ENCODE measurements at places on chromosomes 7 and 10.

DNA sequence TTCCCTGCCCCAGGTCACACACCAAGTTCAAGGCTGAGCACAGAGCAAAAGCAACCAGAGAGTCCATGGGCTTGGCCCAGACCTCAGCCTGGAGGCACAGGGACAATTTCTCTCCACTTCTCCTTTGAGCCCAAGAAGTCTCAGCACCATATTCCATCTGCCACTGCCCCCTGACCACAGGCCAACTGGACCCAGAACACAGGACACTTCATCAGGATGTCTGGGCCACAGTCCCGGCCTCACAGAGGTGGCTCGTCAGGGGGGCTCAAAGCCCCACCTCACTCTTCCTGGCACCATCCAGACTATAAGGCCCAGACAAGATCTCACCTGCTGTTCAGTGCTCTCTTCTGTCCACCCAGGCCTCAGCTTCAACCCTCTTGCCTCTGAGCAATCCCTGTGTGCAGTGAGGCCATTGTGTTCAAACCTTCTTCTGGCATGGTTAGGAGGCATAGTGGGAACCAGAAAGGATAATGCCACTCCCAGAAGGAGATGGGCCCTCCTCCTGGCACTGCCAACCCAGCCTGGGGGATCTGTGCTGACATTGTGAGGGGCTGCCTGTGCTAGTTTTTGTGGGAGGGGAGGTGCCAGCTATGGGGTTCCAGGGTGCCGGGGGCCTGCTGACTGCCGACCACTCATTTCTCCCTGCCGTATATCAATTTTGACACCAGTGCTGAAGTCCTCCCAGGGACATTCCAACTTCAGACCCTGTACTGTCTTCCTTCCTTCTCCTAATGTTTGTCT lies 49.7 kb upstream of the ANTXRL start:
- DNase-seq = no peak

- peak; percentile 40 for DNase-seq
Observed at GRCh38 chr10:71634531-71635164, 84.9 kb downstream of the C10orf105 start.

DNA sequence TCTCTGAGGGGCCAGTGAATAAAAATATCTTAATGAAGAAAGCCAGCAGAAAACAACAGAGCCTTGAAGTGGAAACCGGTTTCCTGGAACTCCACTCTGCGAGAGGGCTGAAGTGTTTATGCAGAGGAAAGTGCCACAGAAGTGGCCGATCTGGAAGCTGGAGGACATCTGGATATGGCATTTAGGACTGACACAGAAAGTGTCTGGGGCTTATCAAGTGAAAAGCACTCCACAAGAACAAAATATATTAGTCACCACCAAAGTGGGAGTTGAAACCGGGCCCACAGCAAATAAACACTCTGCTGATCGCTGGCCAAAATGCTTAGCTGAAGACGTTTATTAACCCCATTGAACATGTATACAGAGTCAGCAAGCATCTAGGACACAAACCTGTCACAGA lies 7.8 kb downstream of the NOD1 start:
- no peak for DNase-seq

GRCh38 chr7:13037216-13037615 lies 349.8 kb downstream of the ARL4A start:
- DNase-seq = no peak

GRCh38 chr7:3162289-3162688 lies 118.6 kb upstream of the CARD11 start:
- DNase-seq = no peak

GRCh38 chr7:100465702-100466311 lies 1.7 kb upstream of the SPACDR start:
- no peak for DNase-seq

GRCh38 chr10:28494420-28494819 lies 38.5 kb upstream of the WAC start:
- DNase-seq = no peak

- no peak for DNase-seq
Observed at GRCh38 chr7:55964261-55965099, at the start of gene NIPSNAP2. TSS of gene NIPSNAP2 (plus strand) at chr7:55964585. CDS start at chr7:55964610, 25 bp downstream.

DNA sequence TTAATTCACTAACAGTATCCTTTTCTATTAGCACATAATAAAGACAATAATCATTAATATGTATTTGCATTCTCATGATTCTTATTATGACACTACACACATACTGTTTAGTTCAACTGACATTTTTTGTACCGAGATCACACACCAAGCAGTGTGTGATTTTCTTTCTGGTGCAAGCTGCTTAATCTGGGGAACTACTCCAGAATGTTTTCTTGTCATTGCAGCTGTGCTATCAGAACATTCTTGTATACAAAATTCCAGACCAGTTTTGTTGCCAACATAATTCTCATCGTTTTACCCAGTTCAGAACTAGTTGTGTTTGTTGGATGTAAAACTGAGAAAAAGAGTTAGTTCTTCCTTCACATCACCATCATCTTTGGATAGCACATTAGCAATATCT lies 37.4 kb downstream of the VKORC1L1 start:
- DNase-seq = no peak

- no peak for DNase-seq
Observed at GRCh38 chr10:1739751-1740150, 2.4 kb upstream of the ADARB2 start.

DNA sequence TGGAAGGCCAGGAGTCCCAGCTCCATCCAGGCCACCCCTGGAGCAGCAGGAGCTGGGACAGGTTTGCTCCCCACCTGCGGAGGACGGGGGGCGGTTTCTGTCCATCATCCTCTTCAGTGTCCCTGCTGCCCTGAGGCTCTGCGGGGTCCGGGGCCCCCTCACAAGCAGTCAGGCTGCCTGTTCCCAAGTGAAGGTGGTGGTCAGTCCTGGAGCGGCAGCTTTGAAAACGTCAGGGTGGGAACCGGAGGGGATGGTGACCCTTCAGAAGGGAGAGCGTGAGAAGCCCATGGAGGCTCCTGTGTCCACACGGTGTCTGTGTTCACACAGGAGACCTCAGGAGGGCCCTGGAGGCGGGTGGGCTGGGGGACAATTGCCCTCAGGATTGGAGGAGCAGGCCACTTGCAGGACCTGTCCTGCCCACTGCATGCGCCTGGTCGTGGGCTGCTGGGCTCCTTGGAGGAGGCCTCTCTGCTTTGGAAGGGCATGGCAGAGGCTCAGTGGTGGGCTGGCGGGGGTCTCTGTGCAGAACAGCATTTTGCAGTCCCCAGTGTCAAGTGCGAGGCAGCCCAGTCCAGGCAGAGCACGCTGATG lies 49.3 kb upstream of the INPP5A start:
- no peak for DNase-seq

DNA sequence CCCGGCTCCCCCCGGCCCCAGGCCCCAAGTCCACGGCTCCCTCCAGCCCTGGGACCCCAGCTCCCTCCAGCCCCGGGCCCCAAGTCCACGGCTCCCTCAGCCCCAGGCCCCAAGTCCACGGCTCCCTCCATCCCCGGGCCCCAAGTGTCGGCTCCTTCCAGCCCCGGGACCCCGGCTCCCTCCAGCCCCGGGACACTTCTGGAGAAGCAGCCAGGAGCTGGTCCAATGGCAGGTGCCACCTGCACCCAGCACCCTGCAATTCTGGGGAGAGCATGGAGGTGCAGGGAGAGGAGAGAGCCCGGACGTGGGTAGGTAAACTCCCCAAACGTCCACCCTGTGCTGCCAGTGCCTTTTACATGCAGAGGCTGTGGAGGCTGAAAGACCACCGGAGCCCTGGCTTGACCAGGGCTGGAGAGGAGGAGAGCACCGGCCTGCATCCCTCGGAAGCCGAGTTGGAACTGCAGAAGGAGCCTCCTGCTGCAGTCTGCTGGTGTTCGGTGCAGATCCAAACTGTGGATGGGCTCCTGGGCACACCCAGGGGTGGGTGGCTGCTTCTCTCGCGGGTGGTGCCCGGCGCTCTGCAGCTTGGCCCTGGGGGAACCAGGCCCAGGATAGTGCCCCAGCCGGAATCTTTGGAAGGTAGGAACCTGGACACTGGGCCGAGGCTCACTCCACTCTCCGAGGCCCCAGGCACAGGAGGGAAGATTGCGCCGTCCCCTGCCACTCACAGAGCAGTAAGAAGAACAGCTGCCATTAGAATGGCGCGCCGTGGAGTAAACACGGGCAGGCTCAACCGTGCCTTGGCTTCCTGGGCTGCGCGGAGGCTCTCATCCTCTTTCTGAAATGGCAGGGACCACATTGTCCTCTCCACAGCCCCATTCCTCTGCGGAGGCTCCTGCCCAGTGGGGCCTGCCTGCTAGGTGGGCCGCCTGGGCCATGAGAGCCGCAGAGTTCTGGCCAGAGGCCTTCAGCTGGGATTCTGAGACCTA lies 14.7 kb downstream of the SHH start:
- no peak for DNase-seq

DNA sequence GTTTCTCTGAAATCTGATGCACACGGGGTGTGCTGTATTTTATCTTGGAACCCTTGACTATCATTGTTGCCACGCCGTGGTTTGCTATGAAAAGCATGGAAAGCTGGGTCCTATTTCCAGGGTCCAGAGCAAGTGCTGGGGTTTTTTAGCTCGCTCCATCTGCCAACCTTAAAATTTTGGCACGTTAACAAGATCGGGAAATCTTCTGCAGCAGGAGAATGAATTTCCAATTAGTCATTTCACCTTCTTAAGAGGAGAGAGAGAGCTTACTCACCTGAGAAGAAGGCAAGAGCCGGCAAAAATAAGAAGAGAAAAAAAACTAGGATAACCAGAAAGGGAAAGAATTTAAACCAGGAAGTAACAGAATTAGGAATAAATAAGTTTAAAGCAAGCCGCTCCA lies 223.6 kb upstream of the CELF2 start:
- DNase-seq = no peak

DNA sequence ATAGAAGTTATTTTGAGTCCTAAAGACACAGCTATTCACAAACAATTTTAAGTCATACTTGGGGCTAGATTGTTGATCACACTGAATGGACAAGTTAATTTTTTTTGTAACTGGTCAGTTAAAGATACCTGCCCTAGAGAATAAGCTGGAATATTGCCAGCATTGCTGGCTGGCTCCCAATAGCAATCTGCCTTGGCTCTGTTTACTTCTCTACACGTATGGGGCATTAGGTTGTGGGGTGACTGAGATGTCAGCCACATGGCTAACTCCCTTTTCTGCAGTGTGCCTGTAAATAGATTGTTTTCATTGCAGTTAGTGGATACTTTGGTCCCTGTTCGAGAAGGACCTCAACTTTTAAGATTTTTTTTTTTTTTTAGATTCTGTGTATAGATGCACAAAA lies 128.2 kb downstream of the SEMA3E start:
- no peak for DNase-seq

DNA sequence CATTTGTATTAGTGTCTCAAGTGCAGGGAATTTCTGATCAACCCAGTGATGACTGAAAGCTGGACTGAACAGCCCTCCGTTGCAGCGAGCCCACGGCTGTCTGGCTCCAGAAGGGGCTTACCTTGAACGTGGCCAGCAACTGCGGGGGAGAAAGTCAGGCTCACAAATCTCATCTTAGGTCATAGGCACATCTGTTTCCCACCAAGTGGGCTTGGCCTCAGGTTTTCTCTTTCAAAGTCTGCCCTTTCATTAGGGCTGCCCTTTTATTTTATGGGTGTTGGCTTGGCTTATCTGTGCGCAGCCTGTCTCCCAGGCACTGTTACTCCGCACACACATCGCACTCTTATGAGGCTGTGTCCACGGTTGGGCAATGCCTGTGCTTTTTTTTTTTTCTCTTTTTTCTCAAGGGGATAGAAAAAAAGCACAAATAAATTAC lies 178.0 kb downstream of the JCAD start:
- no peak for DNase-seq

DNA sequence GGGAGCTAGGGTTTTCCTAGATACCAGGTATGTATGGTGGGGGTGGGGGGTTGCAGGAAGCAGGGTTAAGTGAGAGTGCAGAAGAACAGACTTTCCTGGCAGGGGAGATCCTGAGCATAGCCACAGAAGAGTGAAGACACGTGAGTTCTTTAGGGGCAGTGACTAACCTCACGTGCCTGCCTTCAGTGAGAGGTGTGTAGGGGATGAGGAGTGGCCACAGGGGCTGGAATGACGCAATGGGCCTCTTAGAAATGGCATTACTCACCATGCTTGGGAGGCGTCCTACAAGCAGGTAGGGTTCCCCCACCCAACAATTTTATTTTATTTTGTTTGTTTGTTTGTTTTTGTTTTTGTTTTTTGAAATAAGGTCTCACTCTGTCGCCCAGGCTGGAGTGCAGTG lies 698.6 kb upstream of the NRP1 start:
- DNase-seq = no peak

- no peak for DNase-seq
Observed at GRCh38 chr7:141660259-141660658, 41.7 kb downstream of the DENND11 start.

GRCh38 chr10:43099928-43100327 lies 23.1 kb downstream of the RET start:
- no peak for DNase-seq

GRCh38 chr10:97711640-97712572 lies 1.6 kb upstream of the MARVELD1 start:
- no peak for DNase-seq

GRCh38 chr10:14456870-14457266 lies 126.1 kb upstream of the FRMD4A start:
- DNase-seq = no peak

DNA sequence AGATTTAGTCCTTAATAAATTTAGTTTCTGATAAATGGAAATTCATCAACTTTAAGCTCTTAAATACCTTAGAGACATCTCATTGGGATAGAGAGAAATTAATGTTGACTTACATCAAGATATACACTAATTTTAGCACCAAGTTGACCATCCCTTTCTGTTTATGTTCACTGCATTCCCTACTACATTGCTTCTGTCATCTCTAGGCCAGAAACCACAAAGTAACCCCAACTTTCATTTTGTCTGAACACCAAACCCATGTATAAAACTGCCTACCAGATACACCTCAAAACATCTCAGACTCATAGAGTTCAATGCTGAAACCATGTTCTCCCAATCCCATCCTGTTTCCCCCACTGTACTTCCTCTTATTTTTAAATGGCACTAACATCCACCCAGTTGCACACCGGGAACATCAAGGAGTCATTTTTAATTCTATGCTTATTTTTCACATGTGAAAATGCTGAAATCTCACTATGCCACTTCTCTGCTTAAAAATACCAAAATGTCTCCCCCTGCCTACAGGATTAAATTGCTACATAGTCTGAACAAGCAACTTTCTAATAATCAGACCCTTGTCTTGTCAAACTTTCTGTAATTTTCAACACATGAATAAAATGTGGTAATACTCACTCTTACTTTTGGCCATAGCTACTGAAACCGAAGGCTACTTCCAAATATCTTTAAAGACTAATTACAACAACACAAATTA lies 201.6 kb downstream of the SEMA3D start:
- no peak for DNase-seq

GRCh38 chr7:105741982-105742381 lies 134.4 kb downstream of the ATXN7L1 start:
- no peak for DNase-seq

DNA sequence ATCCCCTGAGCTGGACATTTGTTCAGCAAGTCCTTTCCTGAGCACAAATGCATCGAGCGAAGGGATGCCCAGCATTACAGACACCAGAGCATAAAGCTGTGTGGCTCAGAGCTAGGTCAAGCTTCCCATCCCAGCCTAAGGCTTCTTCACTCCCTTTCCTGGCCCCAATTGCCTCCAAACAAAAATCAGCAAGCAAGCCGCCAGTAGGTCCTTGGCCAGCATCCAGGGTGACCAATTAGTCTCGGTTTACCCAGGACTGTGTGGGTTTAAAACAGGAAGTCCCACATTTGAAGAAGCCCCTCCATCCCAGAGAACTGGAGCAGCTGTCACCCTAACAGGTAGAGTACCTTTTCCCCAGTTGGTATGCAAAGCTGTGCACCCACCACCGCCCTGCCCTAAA lies 51.2 kb downstream of the PRKAG2 start:
- no peak for DNase-seq

- no peak for DNase-seq
Observed at GRCh38 chr10:110208614-110209453, 1.4 kb downstream of the MXI1 start.

- DNase-seq = no peak
Observed at GRCh38 chr10:44908066-44908749, 2.9 kb upstream of the TMEM72 start.
